ENCODE measurements at places on chromosomes 6 and 20.

DNA sequence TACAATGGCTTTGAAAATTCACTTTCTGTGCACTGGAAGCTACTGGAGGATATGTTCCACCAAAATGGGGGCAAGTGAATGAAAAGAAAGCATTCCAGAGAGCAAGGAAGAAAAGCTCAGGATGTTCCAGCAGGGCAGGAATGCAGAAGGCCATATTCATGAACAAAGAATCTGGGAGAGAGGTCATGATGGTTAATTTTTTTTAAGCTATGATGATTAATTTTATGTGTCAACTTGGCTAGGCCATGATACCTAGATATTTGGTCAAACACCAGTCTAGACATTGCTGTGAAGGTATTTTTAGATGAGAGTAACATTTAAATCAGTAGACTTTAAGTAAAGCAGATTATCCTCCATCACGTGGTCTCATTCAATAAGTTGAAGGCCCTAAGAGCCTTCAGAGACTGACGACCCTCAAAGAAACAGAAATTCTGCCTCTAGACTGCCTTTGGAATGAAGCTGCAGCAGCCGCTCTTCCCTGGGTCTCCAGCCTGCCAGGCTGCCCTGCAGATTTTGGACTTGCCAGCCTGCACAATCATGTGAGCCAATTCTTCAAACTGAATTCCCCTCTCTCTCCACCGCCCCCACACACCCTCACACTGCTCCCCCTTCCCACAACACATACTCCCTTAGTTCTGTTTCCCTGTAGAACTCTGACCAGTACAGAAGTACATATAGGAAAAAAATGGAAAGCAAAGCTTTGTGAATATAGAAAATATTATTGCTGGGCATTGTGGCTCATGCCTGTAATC is 20.1 kb upstream of the GCM1 start:
- no peak for DNase-seq

DNA sequence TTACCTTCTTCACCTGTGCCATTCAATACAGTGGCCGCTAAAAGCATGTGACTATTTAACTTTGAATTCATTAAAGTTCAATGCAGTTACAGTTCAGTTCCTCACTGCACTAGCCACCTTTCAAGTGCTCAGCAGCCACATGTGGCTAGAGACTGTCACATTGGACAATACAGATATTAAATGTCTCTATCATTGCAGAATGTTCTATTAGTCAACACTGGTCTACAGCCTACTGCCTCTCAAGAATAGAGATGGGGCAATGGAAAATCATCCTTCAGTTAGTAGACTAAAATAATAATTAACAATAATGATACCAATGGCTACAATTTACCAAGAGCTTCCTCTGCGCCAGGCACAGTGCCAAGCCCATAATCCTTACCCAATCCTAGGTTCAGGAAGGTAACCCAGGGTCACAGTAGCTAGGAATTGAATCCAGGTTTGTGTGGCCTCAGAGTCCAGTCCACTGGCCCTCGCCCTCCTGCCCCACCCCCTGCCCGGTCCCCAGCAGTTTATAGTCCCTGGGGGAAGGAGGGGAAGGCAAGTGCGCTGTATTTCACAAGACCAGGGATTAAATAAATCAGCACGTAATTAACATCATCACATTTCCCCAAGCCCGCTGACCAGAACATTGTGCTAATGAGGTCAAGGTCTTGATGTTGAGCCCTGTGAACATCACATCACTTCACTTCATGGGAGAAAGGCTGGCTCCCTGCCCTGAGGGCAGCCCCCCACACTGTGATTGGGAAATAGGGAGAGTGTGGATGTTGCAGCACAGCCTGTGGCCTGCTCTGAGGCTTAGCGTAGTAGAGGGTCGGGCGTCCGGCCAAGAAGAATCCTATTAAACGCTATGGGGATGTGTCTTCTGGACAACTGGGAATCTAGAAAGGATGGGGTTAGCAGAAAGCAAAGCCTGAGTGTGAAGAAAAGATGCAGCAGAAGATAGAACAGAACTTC is 147.2 kb downstream of the VEGFA start:
- no peak for DNase-seq

GRCh38 chr20:43238266-43238665 is 48.6 kb upstream of the PTPRT start:
- DNase-seq = no peak

- DNase-seq = no peak
Measured at GRCh38 chr6:125251516-125252220, 50.1 kb downstream of the HDDC2 start.

DNA sequence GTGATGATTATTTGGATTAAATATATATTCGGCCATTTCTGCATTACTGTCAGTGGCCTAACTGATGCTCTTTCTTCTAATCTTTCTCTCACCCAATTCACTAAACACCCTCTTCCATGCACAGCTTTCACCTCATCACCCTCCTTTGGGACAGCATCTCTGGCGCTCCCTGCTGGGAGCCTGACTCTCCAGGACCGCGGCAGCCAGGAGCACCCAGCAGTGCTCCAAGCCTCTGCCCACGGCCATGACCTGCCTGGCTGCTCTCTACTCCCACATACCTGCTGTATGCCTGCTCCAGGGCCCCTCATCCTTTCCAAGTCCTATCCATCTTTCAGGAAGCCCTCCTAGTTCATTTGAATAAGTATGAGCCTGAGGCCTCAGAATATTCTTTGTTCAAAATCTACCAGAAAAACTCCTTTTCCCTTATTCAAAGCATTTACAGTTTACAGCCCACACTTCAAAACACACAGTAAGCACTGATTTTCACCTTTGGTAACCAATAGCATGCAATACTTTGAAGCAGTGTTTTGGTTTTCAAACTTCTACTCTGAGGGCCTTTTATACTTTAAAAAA is 15.2 kb downstream of the CTCFL start:
- no peak for DNase-seq

GRCh38 chr6:158786645-158787304 is 32.4 kb downstream of the EZR start:
- DNase-seq = no peak

- no peak for DNase-seq
Measured at GRCh38 chr6:24995270-24995669, 59.5 kb upstream of the RIPOR2 start.

GRCh38 chr6:163984124-163984936 is 569.8 kb downstream of the QKI start:
- DNase-seq = peak; percentile 2

- DNase-seq = no peak
Measured at GRCh38 chr20:40481337-40481736, 207.7 kb downstream of the MAFB start.

- no peak for DNase-seq
Measured at GRCh38 chr20:39311851-39312506, 349.8 kb downstream of the DHX35 start.

DNA sequence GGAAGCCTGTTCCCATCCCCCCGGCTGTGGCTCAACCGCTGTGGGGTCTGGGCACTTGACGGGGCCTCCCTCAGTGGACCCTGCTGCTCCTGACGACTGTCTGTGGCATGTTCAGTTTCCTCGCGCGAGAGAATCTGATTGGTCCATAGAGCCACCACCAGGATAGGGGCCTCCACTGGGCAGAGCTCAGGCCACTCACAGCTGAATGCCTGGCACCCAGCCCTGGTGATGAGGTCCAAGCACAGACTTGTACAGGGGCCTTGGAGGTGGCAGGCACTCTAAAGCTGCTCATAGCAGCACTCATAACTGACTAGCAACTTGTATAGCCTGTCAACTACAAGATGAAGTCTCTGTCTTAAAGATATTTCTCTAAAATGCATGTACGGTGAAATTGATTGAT is 368.1 kb downstream of the NRN1 start:
- no peak for DNase-seq

- no peak for DNase-seq
Measured at GRCh38 chr20:49976542-49976941, 6.2 kb upstream of the SNAI1 start.
